NCI-H2081 (cell line): ENCODE measurements at places on chromosomes 3 and 15.
A peak's percentile ranks its signal among the peaks of the same experiment; 100 is the strongest.

DNA sequence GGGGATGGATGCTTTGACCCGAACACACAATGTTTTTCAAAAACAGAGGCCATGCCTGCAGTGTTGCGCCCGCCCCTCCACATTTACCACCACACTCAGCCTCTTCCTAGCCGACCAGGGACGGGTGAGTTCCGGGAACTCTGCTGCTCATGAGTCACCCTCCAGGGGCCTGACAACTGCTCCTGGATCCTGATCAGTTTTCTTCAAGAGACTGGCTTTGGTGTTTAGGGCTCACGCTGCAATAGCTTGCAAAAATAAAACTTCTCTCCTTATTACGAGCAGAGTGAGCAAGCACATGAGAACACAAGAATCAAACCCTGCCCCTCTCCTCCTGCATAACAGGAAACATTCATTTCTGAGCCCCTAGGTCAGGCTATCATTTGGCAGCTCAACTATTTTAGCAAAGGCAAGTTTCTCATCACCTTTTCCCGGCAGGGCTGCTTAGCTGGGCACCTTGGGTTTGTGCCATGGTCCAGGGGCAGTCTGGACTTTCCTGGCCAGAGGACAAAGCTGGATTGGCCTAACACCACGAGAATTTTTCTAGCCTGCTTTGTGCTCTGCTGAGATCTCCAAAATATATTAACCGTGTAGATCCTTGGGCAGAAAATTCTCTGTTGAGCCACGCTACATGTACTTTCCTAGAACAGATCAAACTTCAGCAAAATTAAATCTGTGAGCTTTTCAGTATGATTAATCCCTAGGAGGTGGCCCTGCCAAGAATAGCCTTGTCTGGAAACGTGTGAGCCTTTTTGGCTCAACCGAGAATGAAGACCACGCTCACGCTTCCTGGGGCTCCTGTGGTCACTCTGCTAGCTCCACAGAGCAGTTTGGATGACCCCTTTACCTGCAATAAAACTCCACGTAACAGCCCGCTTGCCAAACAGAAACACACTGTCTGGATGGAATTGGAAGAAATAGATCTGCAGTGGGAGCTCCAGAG is 52.7 kb upstream of the SPATA12 start:
- no peak for DNase-seq

DNA sequence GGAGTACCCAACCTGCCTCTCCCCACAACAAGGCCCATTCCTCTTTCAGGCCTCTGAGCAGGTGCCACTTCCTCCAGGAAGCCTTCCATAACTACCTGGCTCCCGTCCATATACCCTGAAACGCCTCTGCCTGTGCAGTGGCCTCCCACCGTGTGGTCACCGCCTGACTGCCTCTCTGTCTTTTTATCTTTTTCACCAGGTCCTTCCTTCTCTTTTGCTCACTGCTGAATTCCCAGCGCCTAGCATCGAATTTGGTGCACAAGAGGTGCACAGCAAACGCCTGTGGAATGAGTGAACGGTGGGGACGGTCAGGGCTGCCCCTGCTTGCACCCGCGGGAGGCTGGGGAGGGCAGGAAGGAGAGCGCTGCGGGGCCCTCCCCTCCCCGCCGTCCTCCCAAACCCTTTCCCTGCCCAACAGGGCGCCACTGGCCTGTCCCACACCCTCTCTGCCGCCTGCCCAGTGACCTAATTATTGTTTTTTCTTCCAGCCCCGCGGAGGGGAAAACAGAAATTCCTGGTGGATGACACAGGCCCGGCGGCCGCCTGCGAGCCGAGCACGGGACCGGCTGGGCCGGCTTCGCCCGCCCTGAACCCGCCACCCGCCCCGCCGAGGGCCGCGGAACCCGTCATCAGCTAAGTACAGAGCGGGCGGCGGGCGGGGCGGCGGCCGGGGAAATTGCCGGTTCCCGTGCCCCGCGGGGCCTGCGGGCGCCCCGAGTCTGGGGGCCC is 140.1 kb downstream of the SMAD6 start:
- DNase-seq = peak; percentile 9

- DNase-seq = no peak
Observed at GRCh38 chr15:42931702-42932486, 11.3 kb upstream of the TTBK2 start.

DNA sequence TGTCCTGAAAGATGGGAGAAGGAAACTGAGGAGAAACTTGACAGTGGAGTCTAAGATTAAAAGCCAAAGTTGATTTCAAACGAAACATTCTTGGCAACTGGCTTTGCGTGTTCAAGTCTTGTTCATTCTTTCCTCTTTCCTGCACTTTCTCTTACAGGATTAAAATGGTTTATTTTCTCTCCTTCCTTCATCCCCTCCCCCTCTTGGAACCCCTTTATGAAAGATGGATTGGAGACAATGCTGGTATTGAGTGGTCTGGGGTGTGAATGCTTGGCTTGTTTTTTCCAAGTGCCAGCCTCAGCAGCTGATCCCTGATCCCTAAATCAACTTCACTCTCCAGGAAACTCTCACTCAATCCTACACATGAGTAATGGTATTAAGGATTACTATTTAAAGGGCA is 703 bp upstream of the LSAMP start:
- DNase-seq = no peak

- DNase-seq = peak; percentile 53
Observed at GRCh38 chr3:160180581-160181216, 44.5 kb upstream of the C3orf80 start.

DNA sequence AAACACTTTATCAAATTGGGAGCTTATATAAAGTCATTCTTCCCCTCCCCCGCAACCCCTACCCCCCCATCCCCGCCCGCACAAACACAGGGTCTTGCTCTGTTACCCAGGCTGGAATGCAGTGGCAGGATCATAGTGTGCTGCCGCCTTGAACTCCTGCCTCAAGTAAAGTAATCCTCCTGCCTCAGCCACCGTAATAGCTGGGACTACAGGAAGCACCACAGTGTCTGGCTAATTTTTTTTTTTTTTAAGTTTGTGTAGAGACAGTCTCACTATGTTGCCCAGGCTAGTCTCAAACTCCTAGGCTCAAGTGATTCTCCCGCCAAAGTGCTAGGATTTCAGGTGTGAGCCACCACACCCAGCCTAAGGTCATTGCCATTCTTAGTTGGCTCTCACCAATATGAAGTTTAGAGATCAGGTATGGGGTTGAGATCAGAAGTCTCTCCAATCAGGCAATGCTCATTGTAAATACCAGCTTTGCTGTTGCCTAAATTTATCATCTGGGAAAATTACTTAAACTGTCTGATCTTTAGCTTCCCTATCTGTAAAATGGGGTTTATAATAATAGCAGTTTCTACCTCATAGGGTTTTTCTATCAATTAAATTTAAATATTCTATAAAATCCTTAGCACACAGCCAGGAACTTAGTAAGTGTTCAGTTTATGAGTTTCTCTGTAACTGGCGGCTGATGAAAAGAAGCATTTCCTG is 60.3 kb downstream of the TGFBR2 start:
- DNase-seq = no peak

DNA sequence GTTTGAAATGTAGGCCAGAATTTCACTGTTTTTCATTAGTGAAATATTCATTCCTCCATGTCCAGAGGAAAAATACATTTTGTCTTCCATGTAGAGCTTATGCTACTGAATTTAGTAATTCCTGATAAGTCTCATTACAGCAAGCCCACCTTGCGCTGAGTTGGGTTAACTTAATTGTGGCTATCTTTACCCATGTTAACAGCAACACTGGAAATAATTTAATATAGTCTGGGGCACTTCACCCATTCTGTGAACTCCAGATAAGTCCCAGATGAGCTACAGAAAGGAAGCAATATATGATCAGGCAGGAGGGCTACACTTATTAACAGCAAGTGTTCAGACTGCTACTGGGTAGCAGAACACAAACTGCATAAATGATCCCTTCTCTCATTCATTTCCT is 270.1 kb upstream of the CNTN4 start:
- DNase-seq = no peak

GRCh38 chr15:57031605-57032004 is 113.2 kb downstream of the TCF12 start:
- no peak for DNase-seq

GRCh38 chr3:21330293-21330692 is 420.7 kb downstream of the ZNF385D start:
- no peak for DNase-seq

DNA sequence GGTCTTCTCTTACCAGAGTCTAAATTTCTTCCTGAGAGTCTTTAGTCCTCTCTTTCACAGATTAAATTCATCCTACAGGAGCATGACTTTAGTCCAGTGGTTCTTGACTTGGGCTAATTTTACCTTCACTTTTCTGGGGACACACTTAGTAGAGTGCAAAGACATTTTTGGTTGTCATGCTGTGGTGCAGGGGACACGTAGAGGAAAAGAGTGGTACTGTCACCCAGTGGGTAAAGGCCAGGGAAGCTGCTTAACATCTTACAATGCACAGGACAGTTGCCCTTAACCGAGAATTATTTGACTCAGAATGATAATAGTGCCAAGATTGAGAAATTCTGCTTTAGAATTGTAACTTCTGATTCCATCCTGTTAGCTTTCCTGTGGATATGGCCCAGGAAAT is 772.5 kb upstream of the GRM7 start:
- no peak for DNase-seq

DNA sequence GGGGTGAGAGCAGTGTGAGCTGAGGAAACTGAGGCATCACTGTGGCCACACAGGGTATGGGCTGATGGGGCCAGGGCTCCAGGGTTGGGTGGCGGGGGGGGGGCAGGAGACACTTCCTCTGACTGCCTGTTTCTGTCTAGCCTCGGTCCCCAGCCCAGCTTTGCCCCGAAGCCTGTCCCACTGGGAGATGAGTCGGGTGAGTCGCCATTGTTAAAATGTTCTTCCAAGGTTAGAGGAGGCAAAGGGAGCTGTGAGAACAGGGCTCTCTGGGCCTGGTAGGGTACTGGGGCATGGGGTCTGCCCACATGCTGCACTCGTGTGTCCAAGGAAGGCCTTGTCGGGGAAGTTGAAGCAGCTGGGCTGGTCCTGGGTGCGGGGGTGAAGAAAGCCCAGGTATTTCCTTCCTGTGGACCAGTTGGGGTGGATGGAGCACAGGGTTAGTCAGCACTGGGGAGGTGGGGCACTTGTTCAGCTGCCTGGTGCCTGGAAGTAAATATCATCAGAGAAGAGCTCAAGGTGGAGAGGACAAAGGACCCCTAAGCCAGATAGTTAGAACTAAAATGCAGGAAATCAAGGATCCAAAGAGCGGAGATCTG is 8.3 kb upstream of the JMJD7 start:
- no peak for DNase-seq

DNA sequence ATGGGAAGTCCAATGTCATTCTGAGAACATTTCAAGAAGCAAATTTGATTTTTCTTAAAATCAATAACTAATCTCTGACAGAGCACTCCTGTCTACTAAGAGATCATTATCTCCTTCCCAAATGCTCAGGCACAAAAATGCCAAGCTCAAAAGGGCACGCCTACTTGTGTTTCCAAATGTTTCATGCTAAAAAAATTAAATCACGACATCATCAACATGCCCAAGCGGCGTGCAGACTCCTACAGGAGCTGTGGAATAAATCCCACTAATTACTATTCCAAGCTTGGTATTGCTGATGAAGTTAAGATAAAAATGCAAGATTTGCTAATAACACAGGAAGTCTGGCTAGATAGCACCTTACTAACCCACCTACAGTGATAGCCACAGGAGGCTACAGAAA is 140.8 kb downstream of the OSBPL10 start:
- DNase-seq = no peak

DNA sequence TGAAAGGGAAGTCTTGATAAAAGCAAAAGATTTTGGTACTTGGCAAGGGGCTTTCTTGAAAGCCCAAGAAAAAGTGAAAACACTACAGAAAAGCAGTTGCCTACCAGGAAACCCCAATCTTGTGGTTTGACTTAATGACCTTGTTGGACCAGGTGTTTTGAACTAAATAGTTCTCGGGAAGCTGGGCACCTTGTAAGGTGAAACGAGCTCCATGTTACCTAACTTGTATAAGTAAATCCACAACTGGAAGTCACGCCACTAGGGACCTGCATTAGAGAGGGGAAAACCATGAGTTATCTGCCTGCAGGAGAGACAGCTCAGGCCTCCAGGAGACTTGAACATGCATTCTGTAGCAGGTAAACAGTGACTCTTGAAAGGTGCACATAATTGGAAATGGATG is 88.2 kb downstream of the GMPS start:
- DNase-seq = no peak

- DNase-seq = no peak
Observed at GRCh38 chr3:175039875-175040274, 180.7 kb downstream of the NAALADL2 start.

- peak; percentile 54 for DNase-seq
Observed at GRCh38 chr3:196968233-196969133, at the start of gene PIGZ. Gene PIGZ (minus strand): TSS chr3:196968833. CDS start chr3:196952031, 16,802 bp downstream.

DNA sequence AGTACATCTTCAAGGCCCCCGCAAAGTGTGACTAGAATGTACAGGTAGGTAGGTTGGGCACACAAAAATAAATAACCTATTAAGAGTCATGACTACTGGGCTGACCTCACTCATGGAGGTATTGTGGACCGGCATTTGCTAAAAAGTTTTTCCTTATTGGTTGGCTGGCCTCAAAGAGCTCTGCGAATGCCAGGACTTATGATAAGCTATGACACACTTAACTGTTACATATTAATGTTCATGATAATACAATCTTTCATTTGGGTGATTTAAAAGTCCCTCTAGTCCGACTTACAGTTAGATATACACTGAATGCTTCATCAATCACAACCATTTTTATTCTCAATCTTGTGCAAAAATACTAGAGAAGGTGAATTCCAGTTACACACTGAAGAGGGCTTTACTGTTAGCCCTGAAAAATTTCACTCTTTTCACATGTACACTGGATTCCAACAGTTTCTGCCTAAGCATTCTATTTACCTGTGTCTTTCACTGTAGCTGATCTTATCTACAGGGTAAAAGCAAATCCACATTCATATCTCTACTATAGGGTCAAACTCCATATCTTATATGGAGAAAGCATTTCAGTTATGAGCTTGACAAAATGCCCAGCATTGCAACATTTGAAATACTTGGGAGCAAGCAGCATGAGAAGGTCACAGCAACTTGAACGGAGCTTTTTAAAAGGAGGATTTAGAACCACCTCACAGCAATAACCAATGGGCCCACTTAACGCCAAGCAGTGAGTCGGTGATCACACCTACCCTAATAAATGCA is 329.1 kb downstream of the FOXP1 start:
- no peak for DNase-seq

DNA sequence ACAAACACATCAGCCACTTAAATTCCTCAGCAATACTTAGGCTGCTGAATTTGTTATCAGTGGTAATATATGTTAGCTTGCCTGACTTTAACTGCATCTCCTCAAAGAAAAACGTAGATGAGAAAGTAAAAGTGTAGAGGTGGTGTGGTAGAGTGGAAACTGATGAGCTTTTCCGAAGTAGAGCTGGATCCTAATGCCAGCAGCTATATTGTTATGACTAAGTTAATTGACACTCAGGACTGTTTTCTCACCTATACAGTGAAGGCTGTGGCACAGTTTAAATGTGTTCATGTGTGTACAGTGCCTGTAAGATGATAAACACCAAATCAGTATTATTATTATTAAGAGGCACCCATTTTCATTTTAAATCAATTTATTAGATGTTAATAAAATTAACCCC is 174.9 kb downstream of the TNIK start:
- no peak for DNase-seq

- DNase-seq = peak; percentile 5
Observed at GRCh38 chr3:50515565-50516439, 12.4 kb upstream of the CACNA2D2 start.
